ENCODE measurements at places on chromosomes 3 and 15.

GRCh38 chr3:162938083-162938482, 1441.5 kb downstream of the OTOL1 start:
- DNase-seq, result no peak

DNA sequence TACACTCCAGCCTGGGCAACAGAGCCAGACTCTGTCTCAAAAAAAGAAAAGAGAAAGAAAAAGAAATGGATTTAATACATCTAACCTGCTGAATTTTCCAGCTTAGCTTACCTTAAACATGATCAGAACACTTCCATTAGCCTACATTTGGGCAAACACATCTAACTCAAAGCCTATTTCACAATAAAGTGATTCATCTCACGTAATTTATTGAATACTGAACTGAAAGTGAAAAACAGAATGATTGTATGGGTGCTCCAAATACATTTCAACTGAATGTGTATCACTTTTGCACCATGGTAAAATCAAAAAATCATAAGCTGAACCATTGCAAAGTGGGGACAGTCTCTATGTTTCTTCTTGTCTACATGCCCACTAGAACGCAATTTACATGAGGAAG, 9.0 kb downstream of the PIK3R4 start:
- DNase-seq, result no peak

GRCh38 chr3:9064850-9065249, 101.6 kb upstream of the RAD18 start:
- DNase-seq, result no peak

- peak; percentile 25 for DNase-seq
Observed at GRCh38 chr3:64484289-64484992, 203.4 kb downstream of the ADAMTS9 start.

- DNase-seq, result no peak
Observed at GRCh38 chr15:38479266-38479665, 25.3 kb downstream of the FAM98B start.

- DNase-seq, result no peak
Observed at GRCh38 chr15:67992834-67993233, 61.3 kb upstream of the PIAS1 start.

DNA sequence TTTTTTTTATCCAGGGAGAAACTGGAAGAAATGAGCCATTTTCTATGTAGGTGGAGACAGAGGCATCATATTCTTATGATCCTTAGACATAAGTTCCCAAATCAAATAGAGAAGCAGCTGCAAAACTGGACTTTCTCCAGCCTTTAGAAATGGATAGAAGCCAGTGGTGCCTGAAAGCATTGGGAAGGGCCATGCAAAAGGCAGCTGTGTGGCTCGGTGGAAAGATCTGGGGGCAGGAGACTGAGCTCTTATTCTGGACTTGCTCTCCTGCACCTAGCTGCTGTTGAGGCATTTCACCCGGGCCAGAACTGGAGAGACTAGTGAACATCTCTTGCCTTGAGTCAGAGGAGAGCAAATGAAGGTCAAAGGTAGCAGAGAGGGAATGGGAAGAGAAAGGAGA, 73.1 kb downstream of the TFG start:
- no peak for DNase-seq
